Stimulated activated CD4-positive, alpha-beta T cell treated with anti-CD3 and anti-CD28 coated beads, Interleukin-1b, Interleukin-23, amount 100 ng/mL, for 48 hours (primary cell): ENCODE measurements at places on chromosomes 16 and 17.

DNA sequence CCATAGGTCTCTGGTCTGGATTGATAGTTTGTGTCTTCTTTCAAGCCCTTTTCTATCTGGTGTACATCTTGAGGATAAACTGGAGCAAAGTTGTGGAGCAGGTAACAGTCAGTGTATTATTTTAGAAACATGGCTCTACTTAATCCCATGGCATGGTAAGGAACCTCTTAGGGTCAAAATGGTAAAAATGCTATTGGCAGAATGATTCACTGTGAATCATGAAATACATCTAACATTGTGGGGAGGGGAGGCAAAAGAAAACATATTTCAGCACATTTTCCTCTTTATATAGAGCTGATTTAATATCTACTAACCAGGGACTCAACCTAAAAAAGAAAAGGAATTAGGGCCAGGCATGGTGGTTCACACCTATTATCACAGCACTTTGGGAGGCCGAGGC lies 17.9 kb upstream of the ALDH3A2 start:
- no peak for DNase-seq

- no peak for DNase-seq
Observed at GRCh38 chr17:81593105-81593871, 41.1 kb upstream of the FAAP100 start.

- DNase-seq = peak; percentile 15
Observed at GRCh38 chr17:61285526-61286320, 113.9 kb upstream of the TBX2 start.

- DNase-seq = no peak
Observed at GRCh38 chr16:69270831-69271230, 40.3 kb upstream of the VPS4A start.

- DNase-seq = peak; percentile 44
Observed at GRCh38 chr17:48483471-48484131, 47.2 kb downstream of the HOXB1 start.

GRCh38 chr16:23504453-23505179 lies 5.7 kb downstream of the GGA2 start:
- peak; percentile 91 for DNase-seq

GRCh38 chr16:85898521-85899442 lies at the start of gene IRF8:
Gene IRF8 (plus strand): TSS chr16:85899162. CDS start chr16:85903016, 3,854 bp downstream.
- peak; percentile 89 for DNase-seq

GRCh38 chr16:920051-920681 lies 50.6 kb downstream of the LMF1 start:
- no peak for DNase-seq

DNA sequence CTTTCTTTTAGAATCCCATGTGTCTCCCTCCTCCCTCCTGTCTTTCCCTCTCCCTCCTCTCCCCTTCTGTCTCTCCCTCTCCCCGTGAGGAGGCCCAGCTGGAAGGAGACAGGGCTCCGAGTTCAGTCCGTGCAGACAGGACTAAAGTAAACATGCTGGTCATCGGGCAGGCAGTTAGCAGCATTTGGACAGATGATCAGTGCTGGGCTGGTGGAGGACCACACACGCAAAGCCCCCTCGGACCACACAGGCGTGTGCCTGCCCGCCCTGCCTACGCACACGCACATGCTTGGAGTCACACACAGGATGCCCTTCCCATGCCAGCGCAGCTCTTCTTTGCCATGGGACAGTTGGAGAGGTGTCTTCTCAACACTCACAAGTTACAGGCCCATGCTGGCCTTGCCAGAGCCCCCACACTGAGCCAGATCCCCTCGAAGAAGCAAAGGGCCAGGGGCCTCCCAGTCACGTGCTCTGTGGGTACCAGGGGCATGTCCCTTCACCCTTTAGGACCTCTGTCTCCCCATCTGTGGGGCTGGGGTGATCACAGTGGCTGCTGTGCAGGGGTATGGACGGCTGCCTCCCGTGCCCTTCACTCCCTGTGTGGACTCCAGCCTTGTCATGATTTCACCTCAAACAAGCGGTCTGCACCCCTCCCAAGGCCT lies 215.7 kb upstream of the FOXF1 start:
- DNase-seq = no peak

- no peak for DNase-seq
Observed at GRCh38 chr17:73325527-73325842, 13.7 kb upstream of the CDC42EP4 start.

DNA sequence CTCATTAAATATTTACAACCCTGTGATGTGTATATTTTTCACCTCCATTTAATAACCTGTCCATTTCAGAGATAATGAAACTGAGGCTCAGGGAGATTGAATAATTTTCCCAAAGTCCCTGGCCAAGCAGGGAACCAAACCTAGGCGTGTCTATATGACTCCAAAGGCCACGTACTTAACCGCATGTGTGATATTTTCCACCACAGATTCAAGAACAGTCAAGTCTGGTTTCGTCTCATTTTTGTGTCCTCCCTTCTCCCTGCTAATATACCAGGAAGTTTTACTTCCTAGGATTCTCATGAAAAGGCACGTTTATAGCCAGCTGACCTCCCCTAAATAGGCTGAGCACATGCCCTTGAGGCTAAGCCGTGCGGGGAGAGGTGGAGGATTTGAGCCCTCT lies 15.3 kb downstream of the WFIKKN2 start:
- DNase-seq = no peak

GRCh38 chr16:19872935-19873334 lies 11.7 kb downstream of the GPRC5B start:
- no peak for DNase-seq

- peak; percentile 57 for DNase-seq
Observed at GRCh38 chr16:23952128-23952970, 116.6 kb downstream of the PRKCB start.

- DNase-seq = no peak
Observed at GRCh38 chr17:8869114-8869815, 1.8 kb upstream of the PIK3R6 start.

DNA sequence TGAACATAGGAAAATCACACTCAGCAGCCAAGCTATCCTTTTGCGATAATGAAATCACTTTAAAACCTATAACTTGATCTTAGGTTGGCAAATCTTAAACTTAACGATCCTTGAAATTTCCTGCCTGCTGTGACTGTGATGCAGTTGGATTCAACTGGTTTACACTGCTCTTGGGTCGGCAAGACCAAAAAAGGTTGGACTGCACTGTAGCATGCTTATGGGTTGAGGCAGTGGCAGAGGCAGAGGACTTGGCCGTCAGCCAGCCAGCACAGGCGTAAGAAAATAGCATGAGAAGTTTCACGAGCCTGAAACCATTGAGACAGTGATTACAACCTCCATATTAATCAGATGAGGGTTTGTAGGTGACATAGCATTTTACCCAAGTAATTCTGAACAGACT lies 21.4 kb downstream of the WSB1 start:
- no peak for DNase-seq

- no peak for DNase-seq
Observed at GRCh38 chr17:83145831-83146230, 66.4 kb downstream of the METRNL start.

DNA sequence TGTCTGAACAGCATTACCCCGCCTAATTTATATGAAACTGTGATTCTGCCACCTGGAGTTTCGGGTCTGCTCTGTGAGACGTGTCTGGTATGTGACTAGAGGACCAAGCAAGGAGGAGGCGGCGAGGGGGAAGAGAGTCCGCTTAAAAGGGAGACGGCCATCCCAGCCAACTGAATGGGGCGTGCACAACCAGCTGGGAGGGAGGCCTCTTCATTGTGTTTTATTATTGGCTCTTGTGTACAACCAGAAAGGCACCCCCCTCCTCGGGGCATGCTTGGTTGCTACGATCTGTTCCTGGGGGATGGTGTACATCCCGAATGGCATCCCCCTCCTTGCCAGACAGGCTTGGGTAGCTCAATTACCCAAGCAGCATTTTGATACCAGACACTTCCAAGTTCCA lies 384.5 kb upstream of the SALL1 start:
- DNase-seq = no peak

DNA sequence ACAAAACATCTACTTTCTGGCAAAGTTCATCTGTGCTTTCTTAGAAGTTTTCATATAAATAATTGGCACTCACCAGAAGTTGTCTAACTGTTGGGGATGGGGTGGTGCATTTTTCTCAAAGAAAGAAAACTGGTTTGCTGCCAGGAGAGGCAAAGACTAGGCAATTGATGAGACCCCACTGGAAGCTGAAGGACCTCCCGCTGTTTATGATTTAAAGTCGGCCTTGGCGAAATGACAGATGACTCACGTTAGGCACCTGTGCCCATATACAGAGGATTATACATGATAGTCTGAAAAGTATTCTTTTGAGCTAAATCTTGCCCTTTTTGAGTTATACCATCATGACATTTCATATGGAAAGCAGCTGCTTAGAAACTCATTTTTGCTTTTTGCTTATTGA lies 193.0 kb upstream of the ZFHX3 start:
- DNase-seq = no peak

- DNase-seq = peak; percentile 11
Observed at GRCh38 chr17:49494986-49495841, at the start of gene NGFR. Gene NGFR (plus strand): TSS chr17:49495293. CDS start chr17:49495418, 125 bp downstream.

GRCh38 chr17:17344507-17345293 lies 41.5 kb downstream of the NT5M start:
- DNase-seq = no peak

DNA sequence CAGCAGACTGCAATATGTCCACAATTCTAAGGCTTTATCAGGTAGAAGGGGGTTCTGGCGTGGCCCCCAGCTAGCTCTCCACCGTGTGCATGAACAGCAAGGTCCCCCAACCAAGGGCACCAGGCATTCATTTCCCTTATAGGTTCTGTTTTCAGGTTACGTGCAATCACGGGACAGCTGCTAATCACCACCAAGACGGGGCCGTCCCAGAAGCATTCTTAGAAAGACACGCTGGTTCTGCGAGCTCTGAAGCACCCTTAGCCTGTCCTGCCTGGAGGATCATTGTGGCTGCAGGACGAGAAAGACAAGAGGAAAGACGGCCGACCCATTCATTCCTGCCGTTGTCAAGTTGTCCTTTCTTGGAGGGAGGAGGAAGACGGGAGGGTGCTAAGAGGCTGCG lies 302.9 kb downstream of the SOX9 start:
- DNase-seq = no peak

GRCh38 chr17:73503560-73503959 lies 140.7 kb downstream of the SDK2 start:
- DNase-seq = no peak

- peak; percentile 26 for DNase-seq
Observed at GRCh38 chr16:55499951-55500529, 8.8 kb upstream of the LPCAT2 start.

DNA sequence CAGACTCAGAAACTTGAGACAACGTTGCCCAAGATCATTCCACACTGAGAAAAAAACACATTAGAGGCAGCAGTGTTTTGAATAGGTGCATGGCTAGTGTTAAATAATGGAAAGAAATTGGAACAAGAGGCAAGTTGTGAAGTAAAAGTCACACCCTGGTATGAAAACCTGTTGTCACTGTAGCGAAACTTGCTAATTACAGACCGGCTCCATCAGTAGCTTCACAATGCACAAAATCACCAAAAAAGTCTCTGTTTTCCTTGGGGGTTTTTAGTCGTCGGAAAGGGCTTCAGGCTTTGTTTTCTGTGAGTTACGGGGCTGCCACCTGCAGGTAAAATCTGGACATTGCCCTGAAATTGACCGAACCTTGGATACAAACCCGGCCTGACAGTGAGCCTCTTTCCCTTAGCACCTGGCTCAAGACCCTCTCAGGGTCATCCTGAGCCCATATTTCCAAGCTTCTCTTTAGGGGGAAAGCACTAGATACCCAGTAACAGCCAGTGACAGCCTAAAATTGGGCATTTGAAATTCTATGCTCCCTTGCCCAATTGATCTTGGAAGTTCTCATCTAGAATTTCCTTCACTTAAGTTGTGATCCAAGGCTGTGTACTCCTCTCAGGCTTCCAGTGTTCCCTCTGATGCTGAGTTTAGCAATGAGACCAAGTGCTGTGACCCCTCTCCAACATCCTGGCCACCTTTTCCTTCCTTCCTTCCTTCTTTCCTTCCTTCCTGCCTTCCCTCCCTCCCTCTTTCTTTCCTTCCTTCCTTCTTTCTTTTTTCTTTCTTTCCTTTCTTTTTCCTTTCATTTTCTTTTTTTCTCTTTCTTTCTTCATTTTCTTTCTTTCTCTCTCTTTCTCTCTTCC lies 7.2 kb upstream of the GRB2 start:
- DNase-seq = peak; percentile 69

DNA sequence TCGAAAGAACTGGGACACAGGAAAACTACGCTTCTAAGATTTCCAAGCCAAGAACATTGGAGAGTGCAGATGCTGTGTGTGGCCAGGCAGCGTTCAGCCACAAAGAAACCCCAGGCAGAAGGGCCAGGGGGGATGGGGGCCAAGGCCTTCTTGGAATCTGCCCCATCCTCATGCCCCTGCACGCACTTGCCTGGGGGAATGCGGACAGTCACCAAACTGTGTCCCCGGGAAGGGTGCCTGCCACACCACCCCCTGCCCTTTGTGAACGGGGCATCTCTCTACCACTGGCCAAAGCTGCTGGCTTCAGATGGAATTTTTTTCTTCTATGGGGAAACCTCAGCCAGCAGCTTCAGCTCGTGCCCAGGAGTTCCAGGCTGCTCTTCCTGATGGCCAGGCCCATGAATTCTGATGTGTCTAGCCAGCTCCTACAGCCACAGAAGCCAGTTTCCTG lies 32.0 kb upstream of the DNAH17 start:
- DNase-seq = no peak

DNA sequence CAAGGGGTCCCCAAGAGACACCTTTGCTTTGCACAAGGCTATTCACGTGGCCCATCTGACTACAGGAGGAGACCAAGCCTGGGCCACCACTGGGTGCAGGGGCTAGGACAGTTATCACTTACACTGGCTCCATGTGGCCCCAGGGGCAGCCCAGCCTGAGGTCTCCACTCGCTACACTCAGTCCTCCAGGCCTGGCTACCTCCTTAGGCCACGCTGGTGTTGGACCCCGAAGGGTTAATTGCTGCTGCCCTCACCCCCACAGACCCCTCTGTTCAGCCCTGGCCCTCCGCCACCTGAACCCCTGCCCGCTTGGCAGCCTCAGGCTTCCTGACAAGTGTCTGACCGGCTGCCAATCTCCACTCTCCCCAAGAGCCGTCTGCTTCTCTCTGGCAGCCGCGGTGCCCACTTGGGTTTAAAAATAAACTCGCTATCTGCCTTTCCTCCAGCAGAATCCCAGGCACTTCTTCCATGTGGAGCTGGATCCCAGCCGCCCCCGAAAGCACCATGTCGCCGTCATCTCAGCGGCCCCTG lies 27.8 kb downstream of the ADAM11 start:
- DNase-seq = no peak

DNA sequence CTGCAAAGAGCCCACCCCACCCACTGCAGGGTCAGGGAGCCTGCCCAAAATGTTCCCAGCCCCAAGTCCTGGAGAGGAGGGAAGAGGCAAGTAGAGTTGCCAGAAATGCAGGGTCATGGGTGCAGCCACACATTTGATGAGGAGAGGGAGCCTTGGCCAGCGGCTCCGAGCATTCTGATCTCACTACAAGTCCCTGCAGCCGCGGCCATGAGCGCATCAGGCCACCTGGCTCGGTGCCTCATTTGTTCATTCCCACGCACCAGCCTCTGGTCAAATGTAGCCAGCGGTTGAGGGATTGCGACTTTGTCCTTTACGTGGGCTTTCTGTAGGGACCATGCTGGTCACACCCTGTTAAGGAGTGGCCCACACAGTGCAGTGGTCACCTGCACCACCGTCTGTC lies 48.7 kb downstream of the PGS1 start:
- DNase-seq = no peak
